ENCODE measurements at places on chromosomes 3 and 15.

DNA sequence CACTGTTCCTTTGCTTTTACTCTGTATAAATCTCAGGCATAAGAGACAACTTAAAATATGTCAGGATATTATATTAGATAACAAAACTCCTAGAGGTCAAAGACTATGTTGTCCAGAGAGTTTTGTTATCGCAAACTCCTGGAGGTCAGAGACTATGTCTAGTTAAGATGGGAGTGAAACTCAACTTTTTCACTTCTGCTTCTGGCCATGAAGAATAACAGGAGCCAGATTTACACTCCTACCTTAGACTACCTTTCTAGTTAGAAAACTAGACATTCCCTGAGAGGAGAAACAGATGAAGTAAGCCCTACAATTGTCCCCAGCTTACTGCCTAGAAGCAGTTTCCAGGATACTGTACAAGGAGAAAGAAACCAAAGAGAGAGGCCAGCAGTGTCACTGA lies 255.4 kb upstream of the UBE2E1 start:
- DNase-seq, result no peak

GRCh38 chr15:95663156-95664100 lies 667.1 kb upstream of the NR2F2 start:
- DNase-seq, result no peak

DNA sequence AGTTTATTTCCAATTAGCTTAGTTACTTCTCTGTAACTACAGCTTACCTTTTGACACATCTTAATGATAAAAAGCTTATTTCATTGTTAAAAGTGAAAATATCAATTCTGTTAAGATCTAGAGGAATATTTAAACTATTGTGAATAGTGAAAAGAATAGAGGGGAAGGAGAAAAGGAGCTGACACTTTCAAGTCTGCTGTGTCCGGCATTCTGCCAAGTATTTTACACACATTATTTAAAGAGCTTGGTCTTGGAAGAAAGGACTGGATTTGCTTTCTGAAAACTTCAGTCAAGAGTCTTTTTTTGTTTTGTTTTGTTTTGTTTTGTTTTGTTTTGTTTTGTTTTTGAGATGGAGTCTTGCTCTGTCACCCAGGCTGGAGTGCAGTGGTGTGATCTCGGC lies 34.8 kb downstream of the CCDC80 start:
- DNase-seq, result no peak

DNA sequence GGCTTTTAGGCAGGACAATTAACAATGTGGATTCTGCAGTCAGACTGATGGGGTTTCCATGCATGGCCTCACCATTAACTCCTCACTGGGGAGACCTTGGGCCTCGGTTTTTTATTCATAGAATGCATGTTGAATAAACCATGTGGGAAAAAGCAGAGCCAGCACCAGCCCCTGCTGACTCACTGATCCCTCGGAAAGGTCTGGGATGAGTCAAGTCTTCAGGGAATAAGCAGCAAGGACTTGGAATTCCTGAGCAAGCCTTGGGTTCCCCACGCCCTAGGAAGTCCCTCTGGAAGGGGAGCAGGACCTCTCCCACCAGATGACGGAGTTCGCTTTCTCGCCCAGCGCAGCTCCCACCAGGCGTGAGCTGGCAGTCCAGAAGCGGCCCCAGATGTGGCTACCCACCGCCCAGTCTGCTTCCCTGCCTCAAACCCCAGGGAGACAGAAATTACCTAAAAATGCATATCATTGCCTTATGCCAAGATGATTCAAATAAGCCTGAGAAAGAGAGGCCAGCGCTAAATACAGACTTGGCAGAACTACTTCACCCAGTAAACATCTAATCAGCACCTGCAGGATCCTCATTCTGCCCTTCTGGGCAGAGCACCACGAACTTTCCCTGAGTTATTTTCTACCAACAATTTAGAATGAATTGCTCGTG lies 45.4 kb downstream of the BTD start:
- DNase-seq, result no peak

- DNase-seq, result no peak
Observed at GRCh38 chr3:187188931-187189330, 8.4 kb upstream of the RTP1 start.

GRCh38 chr15:62344806-62345539 lies 179.9 kb upstream of the C2CD4B start:
- peak; percentile 17 for DNase-seq

GRCh38 chr15:72099155-72099554 lies 18.8 kb downstream of the MYO9A start:
- no peak for DNase-seq

DNA sequence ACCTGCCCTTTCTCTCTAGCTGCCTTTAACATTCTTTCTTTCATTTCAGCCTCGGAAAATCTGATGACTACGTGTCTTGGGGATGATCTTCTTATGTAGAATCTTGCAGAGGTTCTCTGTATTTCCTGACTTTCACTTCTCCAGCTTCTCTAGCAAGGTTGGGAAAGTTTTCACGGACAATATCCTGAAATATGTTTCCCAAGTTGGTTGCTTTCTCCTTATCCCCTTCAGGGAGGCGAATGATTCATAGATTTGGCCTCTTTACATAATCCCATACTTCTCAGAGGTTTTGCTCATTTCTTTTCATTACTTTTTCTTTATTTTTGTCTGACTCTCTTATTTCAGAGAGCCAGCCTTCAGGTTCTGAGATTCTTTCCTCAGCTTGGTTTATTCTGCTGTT lies 62.1 kb upstream of the CCDC54 start:
- DNase-seq, result no peak

DNA sequence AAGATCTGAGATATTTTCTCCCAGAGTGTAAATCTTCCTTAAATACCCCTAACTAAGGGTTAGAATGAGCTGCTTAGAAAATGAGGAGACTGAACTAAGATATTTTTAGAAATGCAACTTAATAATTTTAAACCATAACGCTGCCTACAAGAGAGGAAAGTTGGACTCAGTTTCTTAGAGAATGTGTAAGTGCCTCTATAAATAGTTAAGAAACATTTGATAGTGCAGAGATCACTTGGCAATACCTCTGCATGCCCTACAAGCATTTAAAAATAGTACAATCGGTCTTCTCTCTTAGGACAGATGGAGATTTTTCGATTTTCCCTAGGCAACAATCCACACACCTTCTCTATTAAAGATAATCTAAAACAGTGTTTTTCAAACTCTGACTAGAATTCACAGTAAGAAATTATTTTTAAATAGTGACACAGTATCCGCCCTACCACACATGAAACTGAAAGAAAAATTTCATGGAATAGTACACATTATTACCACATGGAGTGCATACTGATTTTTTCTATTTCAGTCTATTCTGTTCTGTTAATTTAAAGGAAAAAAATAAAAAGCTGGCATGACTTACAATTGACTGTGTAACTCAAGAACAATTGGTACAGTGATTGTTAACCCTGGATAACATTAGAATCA lies 83.2 kb downstream of the GADL1 start:
- no peak for DNase-seq

- no peak for DNase-seq
Observed at GRCh38 chr3:10379961-10380360, 59.0 kb upstream of the SEC13 start.

DNA sequence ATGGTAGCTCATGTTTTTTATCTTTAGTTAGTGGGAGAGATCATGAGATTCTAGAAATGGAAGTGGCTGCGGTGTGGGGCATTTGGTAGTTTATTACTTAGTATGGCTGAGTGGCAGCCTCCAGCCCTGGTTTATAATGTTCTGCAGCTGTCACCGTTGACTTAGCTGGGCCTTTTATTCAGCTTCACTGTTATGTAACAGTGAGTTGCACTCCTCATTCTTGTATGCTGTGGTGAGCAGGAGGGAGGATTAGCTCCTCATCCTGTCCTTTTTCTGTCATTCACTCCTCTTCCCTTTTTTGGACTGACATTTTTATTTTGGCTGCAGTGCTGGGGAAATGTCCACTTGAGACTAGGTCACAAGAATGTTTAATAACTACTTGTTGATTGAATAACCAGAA lies 29.5 kb downstream of the RAD54L2 start:
- no peak for DNase-seq

GRCh38 chr15:53068636-53069035 lies 278.5 kb upstream of the ONECUT1 start:
- DNase-seq, result no peak

DNA sequence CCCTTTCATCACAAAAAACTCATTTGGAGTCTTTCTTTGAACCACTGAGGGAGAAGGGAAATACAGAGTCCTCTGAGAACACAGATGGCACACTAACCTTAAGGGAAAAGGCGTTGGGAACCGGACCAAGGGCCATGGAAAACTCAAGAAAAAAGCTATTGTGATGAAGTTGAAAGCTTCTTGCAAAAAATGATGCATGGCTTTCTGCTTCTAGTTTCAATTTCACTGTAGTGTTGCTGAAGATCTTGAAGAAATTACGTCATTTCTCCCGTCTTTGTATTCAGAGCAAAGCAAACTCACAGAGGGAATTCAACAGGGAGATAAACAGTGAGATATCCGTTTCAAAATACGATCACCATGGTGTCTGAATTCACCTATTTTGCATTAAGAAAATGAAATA lies 642.3 kb upstream of the ADAMTS9 start:
- DNase-seq, result no peak

DNA sequence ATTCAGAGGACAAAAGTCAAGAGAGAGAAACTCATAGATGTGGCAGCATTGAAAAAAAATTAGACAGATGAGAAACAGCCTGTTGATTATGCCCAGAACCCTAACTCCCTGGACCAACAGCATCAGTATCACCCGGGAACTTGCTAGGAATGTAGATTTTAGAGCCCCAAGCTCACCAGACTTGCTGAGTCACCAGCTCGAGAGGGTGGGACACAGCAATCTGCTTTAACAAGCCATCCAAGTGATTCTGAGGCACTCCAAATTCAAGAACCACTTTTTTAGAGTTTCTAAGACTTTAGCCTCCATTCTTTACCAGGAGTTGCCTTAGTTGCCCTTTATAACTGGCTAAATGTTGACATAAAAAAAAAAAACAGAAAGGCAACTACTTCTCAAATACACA lies 70.9 kb downstream of the CGGBP1 start:
- no peak for DNase-seq

DNA sequence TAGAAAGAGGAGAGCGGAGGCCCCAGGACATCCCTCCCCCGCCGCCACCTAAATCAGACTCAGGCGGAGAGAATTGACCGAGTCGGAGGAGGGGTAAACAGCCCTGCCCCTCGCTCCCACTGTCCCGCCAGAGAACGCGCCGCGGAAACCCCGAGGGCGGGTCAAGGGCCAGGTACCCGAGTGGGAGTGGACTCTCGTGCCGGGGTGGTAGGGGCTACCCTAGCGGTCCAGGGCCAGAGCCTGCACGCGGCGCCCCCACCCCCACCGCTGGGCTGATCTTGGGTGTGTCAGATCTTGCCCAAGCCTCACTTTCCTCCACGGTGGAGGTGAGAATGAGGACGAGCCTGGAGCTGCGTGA lies 19.0 kb downstream of the SPATA12 start:
- DNase-seq, result no peak

GRCh38 chr3:112807685-112808084 lies 39.0 kb downstream of the CD200R1L start:
- DNase-seq, result no peak

DNA sequence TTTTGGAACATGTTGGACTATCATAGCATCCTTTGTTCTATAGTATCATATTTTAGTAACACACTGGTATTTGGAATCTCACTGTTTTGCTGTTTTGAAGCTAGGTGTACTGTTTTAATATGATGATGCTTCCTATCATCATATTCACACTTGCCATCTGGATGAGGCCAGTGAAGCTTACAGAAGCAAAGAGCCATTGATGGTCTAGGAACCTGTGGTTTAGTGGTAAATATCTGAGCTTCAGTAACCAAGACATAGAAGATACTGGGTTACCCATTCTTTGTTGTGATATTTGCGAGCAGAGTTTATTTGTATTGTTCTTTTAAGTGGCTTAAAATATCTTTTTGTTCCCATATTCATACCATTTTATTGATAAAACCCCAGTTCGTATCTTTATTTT lies 304.1 kb downstream of the SATB1 start:
- DNase-seq, result no peak

DNA sequence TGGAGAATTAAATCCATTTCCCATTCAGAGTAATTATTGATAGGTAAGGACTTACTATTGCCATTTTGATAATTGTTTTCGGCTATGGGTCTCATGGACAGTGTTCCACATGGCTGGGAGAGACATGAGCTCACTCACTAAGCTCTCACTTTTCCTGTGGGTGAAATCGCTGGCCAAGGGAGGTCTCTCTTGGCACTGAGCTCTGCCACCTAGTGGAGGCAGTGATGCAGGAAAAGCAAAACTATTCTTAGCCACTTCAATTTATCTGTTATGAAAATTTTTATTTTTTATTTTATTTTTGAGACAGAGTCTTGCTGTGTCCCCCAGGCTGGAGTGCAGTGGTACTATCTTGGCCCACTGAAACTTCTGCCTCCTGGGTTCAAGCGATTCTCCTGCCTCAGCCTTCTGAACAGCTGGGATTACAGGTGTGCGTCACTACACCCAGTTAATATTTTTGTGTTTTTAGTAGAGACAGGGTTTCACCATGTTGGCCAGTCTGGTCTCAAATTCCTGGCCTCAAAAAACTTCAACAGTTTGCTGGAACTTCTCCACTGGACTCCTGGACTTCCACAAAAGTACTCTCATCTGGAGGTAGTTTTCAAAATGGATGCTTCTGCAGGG lies 4.7 kb upstream of the RNF13 start:
- peak; percentile 2 for DNase-seq

- no peak for DNase-seq
Observed at GRCh38 chr3:173737167-173737808, 339.7 kb downstream of the NLGN1 start.

DNA sequence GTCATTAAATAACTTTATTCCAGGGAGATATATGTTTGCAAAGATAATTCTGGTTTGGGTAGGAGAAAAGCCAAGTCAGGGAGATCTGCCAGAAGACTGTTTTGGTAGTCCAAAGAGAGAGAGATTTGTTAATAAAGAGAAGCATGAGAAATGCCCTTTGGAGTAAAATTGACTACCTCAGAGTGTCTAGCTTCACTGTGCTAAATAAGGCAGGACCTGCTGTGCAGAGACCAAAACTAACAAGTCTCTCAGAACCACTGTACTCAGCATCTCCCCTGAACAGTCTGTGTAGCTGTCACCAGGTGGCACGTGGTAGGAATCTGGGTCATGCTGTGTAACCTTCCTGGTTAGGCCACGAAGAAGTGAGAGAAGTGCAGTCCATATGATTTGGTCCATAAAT lies 31.6 kb upstream of the SLC35G2 start:
- no peak for DNase-seq

DNA sequence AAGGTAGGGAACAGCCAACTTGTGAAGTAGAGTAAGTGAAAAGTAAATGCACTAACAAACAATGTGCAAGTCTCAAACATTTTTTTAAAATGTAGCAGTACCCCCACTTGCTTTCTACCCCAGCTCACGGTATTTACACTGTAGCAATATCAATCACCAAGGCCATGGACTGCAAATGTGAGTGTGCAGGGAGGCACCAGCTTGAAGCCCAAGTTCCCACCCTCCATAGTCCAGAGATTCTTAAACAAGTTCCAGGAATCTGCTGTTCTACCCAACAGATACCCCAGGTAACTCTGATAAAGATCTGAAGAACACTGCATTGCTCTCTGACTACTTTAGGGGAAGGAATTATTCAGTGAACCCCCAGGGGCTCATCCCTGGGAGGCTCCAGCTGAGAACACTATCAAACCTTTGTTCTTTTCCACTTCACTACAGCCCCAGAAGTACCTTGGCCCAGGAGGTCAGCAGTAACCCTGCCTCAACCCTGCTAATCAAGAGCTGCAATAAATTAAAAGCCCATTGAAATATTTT lies 86.1 kb downstream of the FOXP1 start:
- no peak for DNase-seq
